PC-3 (cell line): ENCODE measurements at places on chromosomes 7 and 10.
A peak's percentile ranks its signal among the peaks of the same experiment; 100 is the strongest.

GRCh38 chr7:147136352-147136751 is 1019.8 kb downstream of the CNTNAP2 start:
- no peak for DNase-seq

GRCh38 chr7:14685167-14685566 is 217.4 kb downstream of the DGKB start:
- no peak for DNase-seq

DNA sequence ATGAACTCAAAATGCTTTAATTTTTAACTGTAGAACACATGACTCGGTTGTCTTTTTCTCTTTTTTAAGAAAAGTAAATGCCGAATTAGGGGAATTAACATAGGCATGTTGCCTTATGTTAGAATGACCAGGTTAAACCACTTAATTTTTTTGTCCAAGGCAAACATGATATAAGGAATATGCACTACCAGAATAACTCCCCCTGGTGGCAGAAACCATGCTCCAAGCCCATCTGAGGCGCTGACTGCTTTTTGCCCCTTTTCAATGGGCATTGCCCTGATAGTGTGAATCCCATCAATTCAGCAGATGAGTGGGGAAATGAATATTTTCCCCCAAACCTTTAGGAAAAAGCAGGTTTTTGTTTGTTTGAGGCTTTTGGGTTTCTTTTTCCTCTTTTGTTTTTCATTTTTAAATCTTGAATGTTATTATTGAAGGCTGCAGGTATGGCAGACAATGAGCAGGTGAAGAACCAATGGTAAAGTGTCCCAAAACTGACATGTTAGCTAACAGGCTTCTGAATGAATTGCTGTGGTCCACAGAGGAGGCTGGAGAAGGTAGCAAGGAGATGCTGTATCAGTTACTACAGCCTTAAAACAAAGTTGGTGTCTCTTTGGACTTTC is 284.3 kb downstream of the SORCS3 start:
- peak; percentile 49 for DNase-seq

- DNase-seq: no peak
These were observed 79.6 kb downstream of the CREM start for GRCh38 chr10:35206274-35206673.

GRCh38 chr7:101553018-101553770 is 75.9 kb downstream of the MYL10 start:
- no peak for DNase-seq

- DNase-seq: no peak
These were observed 1.8 kb upstream of the CLCN1 start for GRCh38 chr7:143314127-143314526.

- DNase-seq: no peak
These were observed 14.0 kb downstream of the C10orf105 start for GRCh38 chr10:71705582-71705981.

DNA sequence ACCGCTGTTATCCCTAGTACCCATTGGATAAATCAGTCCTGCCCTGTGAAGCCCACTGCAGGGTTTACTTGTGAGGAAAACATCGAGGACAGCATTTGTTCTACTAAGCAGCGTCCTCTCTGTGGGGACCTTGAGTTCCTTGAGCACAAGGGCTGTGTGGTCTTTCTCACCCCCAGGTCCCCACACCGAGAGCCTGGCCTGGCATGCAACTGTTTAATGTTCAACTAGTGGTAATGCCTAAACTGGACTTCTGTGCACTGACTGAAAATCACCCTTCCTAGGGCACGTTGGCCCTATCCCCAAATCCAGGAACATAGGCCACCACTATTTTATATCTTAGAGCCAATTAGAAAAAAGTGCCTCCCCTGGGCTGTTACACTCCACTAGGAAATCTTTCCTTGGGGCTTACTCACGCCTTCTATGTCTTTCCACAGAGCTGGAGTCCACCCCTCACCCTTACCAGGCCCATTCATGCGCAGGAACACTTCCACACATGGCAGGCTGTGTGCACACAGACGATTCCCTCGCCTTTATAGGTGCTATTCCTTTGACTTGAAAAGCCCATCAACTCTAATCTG is 1.7 kb upstream of the TMEM213 start:
- no peak for DNase-seq

GRCh38 chr10:87816163-87816897 is 1.7 kb downstream of the ATAD1 start:
- peak; percentile 18 for DNase-seq

DNA sequence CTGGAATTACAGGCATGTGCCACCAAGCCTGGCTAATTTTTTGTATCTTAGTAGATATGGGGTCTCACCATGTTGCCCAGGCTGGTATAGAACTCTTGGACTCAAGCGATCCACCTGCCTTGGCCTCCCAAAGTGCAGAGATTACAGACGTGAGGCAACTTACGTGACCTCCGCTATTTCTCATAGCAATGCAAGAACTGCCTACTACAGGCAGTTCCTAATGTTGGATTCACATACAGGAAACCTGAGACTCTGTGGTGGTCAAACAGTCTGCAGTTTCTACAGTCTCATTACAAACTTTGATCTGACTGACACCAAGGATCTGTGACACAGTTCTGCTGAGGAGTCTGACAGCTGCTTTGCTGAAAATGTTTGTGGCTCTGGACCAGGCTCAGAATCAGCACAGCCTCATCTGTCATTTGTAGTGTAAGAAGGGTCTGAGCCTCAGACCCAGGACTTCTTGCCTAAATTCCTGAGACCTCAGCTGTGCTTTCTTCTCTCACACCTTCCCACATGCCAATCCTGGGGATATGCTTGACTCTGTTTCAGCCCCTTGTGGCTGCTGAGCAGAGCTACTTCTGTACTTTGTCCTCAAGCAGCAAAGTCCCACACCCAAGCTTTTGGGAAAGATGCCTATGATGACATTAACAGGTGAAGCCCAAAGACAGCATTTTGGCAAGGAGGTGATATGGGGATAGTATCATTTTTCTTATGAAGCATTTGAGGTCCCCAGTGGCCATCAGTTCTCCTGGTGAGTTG is 48.0 kb upstream of the CYP2C9 start:
- no peak for DNase-seq

GRCh38 chr10:98963608-98964007 is 272.0 kb downstream of the HPSE2 start:
- DNase-seq: no peak

GRCh38 chr10:119177708-119178371 is 772 bp downstream of the PRDX3 start:
- no peak for DNase-seq

GRCh38 chr10:19946791-19947190 is 130.6 kb downstream of the PLXDC2 start:
- DNase-seq: no peak

DNA sequence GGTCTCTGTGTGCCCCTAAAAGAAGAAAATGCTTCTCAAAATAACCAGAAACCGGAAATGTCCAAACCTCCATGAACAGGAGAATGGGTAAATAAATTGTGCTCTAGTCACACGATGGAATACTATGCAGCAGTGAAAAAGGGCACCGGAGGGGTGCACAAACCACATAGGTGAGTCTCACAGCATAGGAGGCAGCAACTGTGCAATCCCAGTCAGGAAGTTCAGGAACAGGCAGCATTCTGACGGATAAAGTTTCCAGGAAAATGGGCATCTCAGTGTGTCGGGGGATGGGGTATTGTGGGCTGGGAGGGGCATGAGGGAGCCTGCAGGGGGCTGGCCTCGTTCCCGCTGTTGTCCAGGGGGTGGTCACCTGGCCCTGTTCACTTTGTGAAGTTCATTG is 63.1 kb downstream of the MICALL2 start:
- no peak for DNase-seq

DNA sequence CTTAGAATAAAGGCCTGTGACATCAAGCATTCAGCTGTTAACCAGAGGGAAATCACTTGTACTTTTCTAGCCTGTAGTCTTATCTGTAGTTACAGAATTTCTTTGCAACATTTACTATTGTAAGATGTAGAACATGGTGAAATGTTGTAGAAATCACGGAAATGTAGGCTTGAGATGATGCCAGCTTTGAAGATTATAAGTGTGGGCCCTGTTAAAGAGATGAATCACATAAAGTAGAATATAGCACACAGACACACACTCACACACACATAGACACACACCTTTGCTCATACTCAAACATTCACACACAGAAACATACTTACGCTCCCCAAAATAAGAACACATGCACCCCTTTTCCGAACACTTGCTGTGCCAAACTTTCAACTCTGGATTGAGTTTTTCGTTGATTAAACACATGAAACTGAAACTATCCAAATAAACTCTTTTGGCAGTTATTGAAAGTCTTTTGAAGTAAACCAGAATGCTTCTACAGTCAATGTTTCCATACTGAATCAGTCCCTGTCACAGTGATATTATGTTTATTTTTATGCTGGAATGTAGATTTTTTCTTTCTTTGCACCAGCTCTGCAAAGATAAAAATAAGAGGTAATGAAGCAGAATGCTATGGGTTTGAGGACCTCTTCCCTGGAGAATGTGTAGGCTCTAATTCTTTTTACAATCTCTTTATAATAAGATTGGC is 230.3 kb upstream of the MEOX2 start:
- DNase-seq: peak; percentile 16

DNA sequence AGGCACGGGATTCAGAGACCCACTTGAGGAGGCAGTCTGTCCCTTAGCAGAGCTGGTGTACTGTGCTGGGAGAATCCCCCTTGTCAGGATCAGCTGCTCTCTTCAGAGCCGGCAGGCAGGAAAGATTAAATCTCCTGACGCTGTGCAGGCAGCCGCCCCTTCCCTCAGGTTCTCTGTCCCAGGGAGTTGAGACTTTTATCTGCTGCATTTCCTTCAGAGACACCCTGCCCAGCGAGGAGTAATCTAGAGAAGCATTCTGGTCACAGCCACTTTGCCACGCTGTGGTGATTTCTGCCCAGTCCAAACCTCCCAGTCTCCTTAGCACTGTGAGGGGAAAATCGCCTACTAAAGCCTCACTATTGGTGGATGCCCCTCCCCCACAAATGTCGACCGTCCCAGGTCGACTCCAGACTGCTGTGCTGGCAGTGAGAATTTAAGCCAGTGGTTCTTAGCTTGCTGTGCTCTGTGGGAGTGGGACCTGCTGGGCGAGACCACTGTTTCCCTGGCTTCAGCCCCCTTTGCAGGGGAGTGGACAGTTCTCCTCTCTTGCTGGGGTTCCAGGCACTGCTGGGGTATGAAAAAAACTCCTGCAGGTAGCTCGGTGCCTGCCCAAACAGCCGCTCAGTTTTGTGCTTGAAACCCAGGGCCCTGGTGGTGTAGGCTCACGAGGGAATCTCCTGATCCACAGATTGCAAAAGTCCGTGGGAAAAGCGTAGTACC is 265.4 kb downstream of the ZWINT start:
- no peak for DNase-seq

- DNase-seq: no peak
These were observed 6.7 kb upstream of the IMMP2L start for GRCh38 chr7:111568870-111569462.

- peak; percentile 14 for DNase-seq
These were observed 30.6 kb downstream of the COL28A1 start for GRCh38 chr7:7504910-7505704.

GRCh38 chr7:156230576-156230975 is 410.0 kb upstream of the RNF32 start:
- no peak for DNase-seq

DNA sequence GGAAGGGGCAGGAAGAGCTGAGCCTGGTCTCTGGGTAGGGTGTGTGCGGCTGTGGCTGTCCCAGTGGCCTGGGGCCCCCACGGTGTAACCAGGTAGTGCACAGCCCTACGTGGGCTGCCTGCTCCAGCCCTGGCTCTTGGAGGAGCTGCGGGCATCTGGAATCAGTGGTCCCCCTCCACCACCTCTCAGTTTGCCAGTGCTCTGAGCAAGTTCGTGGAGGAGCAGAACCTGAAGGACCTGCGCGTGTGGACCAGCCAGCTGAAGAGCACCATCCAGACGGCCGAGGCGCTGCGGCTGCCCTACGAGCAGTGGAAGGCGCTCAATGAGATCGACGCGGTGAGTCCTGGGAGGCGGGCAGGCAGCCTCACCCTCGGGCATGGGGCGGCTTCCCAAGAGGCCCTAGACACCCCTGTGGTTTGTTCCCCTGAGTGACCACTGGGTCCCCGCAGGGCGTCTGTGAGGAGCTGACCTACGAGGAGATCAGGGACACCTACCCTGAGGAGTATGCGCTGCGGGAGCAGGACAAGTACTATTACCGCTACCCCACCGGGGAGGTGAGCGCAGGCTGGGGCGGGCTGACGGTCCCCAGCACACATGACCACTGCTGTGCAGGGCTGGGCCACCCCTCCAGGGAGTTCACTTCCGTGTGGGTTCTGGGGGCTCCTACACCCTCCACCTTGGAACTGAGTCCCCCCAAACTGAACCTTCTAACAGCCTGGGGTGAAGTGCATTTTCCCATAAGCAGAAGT is 18.6 kb downstream of the PFKFB3 start:
- no peak for DNase-seq

GRCh38 chr7:2450198-2451107 is 25.7 kb downstream of the GRIFIN start:
- no peak for DNase-seq

- no peak for DNase-seq
These were observed 41.7 kb downstream of the ARHGAP12 start for GRCh38 chr10:31886885-31887284.

GRCh38 chr10:119207713-119208552 is 562 bp downstream of the GRK5 start:
- peak; percentile 39 for DNase-seq
